ENCODE measurements at places on chromosomes 7 and 10. TPM values are rescaled to one million over a fixed set of nuclear protein-coding genes. Genes with fewer than 3 reads are reported as not detected.

Gene ZNF425
- 1.4 TPM for total RNA-seq

Gene PRLHR
- total RNA-seq: not detected

Gene EPHB4
- total RNA-seq: 117 TPM

DNA sequence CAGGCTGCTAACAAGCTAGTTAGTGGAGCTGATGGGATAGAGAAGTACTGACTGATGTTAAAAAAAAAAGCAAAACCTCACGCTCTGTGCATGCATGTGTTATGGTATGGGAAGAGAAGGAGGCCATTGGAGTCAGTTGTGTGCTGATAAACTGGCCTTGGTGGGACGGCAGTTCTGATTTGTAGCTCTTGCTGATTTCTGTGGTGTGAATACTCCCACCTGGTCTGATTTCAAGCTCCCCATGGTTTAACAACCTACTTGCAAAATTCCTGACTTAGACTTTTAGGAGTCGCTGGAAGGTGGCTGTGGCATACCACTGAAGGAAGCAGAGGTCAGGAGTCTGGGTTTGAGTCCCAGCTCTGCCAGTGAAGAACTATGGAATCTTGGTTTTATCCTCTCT lies 15.2 kb downstream of the CAMK1D start:
- no peaks in the 10 kb centered on the region for H3K4me1 ChIP-seq
- no peak overlapping the region for H3K4me3 ChIP-seq
- no peaks in the 10 kb centered on the region for H3K36me3 ChIP-seq
- H3K27ac ChIP-seq: no peak overlapping the region
- DNase-seq: no peak
- no peaks in the 10 kb centered on the region for H3K27me3 ChIP-seq

GRCh38 chr7:108911016-108911415 lies 341.3 kb downstream of the DNAJB9 start:
- no peak overlapping the region for H3K4me3 ChIP-seq
- H3K4me1 ChIP-seq: no peaks in the 10 kb centered on the region
- DNase-seq: no peak
- H3K27me3 ChIP-seq: no peaks in the 10 kb centered on the region
- no peaks in the 10 kb centered on the region for H3K36me3 ChIP-seq
- H3K27ac ChIP-seq: no peak overlapping the region

GRCh38 chr10:95796504-95796903 lies 40.5 kb downstream of the ENTPD1 start:
- no peak for DNase-seq
- H3K27ac ChIP-seq: no peak overlapping the region
- H3K4me3 ChIP-seq: no peak overlapping the region
- no peaks in the 10 kb centered on the region for H3K36me3 ChIP-seq
- peaks cover 28% of the 10 kb centered on the region for H3K4me1 ChIP-seq
- no peaks in the 10 kb centered on the region for H3K27me3 ChIP-seq
